Muscle of arm (tissue), 14 donors: ENCODE measurements at places on chromosomes 13 and 19. TPM values are rescaled to one million over a fixed set of nuclear protein-coding genes. Genes with fewer than 3 reads are reported as not detected.

Gene CSNK1A1L
- 0.15 TPM for polyA plus RNA-seq

Gene ZNF723
- not detected for polyA plus RNA-seq

Gene VSTM2B
- polyA plus RNA-seq, result 0.26 TPM

Gene UHRF1
- polyA plus RNA-seq, result 26.2 TPM

Gene SELENOV
- not detected for polyA plus RNA-seq

Gene JAK3
- polyA plus RNA-seq, result 0.60 TPM

Gene ZNF575
- polyA plus RNA-seq, result not detected

Gene HIPK4
- 1.5 TPM for polyA plus RNA-seq

Gene TBXA2R
- polyA plus RNA-seq, result 1.4 TPM

Gene ZNF350
- 4.5 TPM for polyA plus RNA-seq

Gene ZNF93
- 12.7 TPM for polyA plus RNA-seq

Gene CGB1
- not detected for polyA plus RNA-seq

Gene ZSWIM4
- 2.7 TPM for polyA plus RNA-seq

Gene CYP2F1
- not detected for polyA plus RNA-seq

Gene RAB3A
- 5.1 TPM for polyA plus RNA-seq
